ENCODE measurements at places on chromosomes 5 and 9. TPM values are rescaled to one million over a fixed set of nuclear protein-coding genes. Genes with fewer than 3 reads are reported as not detected.

Gene HAVCR2
- polyA plus RNA-seq: 12.0 TPM

Gene PDE6A
- 0.25 TPM for polyA plus RNA-seq

Gene EGFLAM
- 9.0 TPM for polyA plus RNA-seq

Gene FGF18
- 0.33 TPM for polyA plus RNA-seq

Gene CERCAM
- 27.3 TPM for polyA plus RNA-seq

Gene PCDHGC4
- 0.22 TPM for polyA plus RNA-seq

Gene CCL27
- 0.21 TPM for polyA plus RNA-seq

Gene KIAA0825
- polyA plus RNA-seq: 0.70 TPM

Gene MARCOL
- polyA plus RNA-seq: not detected

Gene OBP2B
- polyA plus RNA-seq: not detected

DNA sequence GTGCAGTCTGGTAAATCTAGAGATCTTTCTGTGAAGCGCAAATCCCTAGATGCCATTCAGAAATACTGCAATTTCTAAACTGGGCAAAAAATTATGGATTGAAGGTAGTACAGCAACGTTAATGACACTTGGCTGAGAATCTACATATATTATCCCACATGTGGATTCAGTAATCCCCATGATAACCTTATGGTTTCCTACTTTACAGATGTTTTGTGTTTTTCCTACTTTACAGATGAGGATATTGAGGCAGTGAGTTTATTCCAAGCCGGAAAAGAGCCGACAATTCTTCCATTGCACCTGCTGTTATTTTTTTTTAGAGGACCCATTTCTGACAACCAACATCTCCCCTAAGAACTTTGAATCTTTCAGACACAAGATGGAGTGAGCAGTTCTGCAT, 796.5 kb downstream of the CDH12 start:
- H3K4me3 ChIP-seq: no peak overlapping the region
- no peaks in the 10 kb centered on the region for H3K4me1 ChIP-seq
- no peak for DNase-seq
- H3K27me3 ChIP-seq: no peaks in the 10 kb centered on the region
- H3K27ac ChIP-seq: no peak overlapping the region

- DNase-seq: no peak
- no peaks in the 10 kb centered on the region for H3K4me1 ChIP-seq
- H3K27ac ChIP-seq: no peak overlapping the region
- no peak overlapping the region for H3K4me3 ChIP-seq
- no peaks in the 10 kb centered on the region for H3K36me3 ChIP-seq
- H3K27me3 ChIP-seq: no peaks in the 10 kb centered on the region
Observed at GRCh38 chr5:143782588-143783386, 29.2 kb upstream of the HMHB1 start.

DNA sequence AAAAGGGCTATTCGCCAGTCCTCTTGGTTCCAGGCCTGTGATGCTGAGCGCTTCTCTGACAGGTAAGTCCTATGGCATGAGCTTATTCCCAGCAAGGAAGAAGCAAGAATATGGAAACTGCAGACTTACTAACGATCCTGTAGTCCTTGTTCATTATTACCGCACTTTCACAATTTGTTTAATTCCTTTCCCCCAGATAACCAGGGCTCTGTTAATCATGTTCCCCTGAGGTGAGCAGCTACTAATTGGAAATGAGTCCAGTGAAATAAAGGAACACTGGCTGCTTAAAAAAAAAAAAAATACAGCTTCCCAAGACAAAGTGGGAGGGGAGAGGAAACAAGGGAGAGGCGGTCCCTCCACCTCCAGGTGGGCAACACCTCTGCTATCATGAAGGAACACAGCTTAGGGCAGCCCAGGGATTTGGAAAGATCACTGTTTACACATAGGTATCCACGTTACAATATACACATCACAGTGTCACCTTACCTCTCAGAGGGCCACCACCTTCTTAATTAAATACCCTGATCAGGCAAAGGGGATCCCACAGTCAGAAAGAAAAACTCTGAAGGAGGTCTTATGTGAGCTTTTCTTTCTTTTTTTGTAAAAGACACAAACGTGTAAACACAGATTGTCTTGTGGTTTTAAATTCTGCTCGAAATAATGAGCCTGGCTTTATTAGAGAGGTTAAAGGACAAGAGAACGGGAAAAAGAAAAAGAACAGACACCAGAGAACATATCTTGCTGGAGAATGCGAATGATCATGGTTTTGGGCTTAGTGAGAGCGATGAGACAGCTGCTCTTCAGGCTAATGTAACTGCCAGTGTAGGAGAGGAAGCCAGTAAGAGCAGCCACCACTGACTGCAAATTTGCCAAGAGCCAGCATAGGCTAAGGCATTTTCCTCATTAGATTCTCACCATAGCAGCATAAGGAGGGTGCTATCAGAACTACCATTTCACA, 258.6 kb downstream of the CRB2 start:
- H3K4me1 ChIP-seq: no peaks in the 10 kb centered on the region
- H3K4me3 ChIP-seq: no peak overlapping the region
- H3K36me3 ChIP-seq: no peaks in the 10 kb centered on the region
- H3K27me3 ChIP-seq: no peaks in the 10 kb centered on the region
- no peak overlapping the region for H3K27ac ChIP-seq

- H3K4me3 ChIP-seq: no peak overlapping the region
- no peaks in the 10 kb centered on the region for H3K27me3 ChIP-seq
- H3K27ac ChIP-seq: no peak overlapping the region
- no peak for DNase-seq
- no peaks in the 10 kb centered on the region for H3K4me1 ChIP-seq
Observed at GRCh38 chr9:108860354-108860753, 1.7 kb upstream of the ACTL7A start.

DNA sequence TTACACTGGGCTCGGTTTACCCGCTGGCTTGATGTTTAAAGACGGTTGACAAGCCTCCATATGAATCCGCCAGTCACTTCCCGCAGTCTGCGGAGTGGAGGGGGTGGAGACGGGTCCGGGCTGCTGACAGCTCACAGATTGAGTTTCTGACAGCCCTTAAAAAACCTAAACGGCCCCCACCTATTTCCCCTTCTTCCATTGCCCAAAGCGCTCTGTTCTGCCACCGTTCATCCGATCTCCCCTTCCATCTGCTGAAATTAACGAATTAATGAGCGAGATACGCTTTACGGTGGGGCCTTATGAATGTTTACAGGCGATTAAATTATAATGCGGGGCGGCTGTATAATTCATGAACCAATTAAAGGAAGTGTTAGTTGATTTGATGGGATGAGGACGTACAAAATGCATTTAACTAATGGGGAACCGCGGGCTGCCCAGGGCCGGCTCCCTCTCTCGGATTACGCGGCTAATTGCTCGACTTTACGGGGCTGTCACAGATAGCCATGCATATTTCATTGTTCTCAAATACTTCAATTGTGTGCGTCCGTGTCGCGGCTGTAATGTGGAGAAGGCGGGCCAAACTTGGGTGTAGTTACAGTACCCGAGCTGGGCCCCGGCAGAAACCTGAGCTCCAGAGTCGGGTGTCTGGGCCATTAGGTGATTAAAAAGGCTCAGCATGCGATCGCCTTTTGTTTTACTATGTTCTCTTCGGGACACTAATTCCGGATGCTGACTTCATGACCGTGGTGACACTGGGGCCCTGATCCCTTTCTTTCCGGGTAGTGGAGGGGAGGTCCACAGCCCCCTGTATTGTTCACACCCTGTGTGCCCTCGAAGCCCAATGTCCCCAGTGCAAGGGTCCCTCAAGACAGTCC, 74.9 kb downstream of the GTF3C4 start:
- H3K36me3 ChIP-seq: no peaks in the 10 kb centered on the region
- no peaks in the 10 kb centered on the region for H3K27me3 ChIP-seq
- H3K4me3 ChIP-seq: no peak overlapping the region
- no peak overlapping the region for H3K27ac ChIP-seq

GRCh38 chr5:3843706-3844105, 248.1 kb downstream of the IRX1 start:
- no peaks in the 10 kb centered on the region for H3K36me3 ChIP-seq
- no peak overlapping the region for H3K4me3 ChIP-seq
- no peaks in the 10 kb centered on the region for H3K4me1 ChIP-seq

GRCh38 chr5:6553972-6554371, 78.9 kb downstream of the NSUN2 start:
- no peaks in the 10 kb centered on the region for H3K27me3 ChIP-seq
- H3K4me1 ChIP-seq: no peaks in the 10 kb centered on the region
- no peak for DNase-seq
- H3K36me3 ChIP-seq: no peaks in the 10 kb centered on the region
- no peak overlapping the region for H3K4me3 ChIP-seq
- no peak overlapping the region for H3K27ac ChIP-seq

GRCh38 chr5:58300346-58300895, 159.5 kb downstream of the PLK2 start:
- DNase-seq: no peak
- H3K27me3 ChIP-seq: no peaks in the 10 kb centered on the region
- no peaks in the 10 kb centered on the region for H3K4me1 ChIP-seq
- H3K36me3 ChIP-seq: no peaks in the 10 kb centered on the region

- H3K4me3 ChIP-seq: no peak overlapping the region
- H3K27ac ChIP-seq: no peak overlapping the region
- H3K27me3 ChIP-seq: no peaks in the 10 kb centered on the region
- no peaks in the 10 kb centered on the region for H3K36me3 ChIP-seq
- DNase-seq: no peak
Observed at GRCh38 chr9:98550206-98550820, 158.4 kb downstream of the GABBR2 start.

- H3K27me3 ChIP-seq: no peaks in the 10 kb centered on the region
- H3K27ac ChIP-seq: no peak overlapping the region
- no peaks in the 10 kb centered on the region for H3K4me1 ChIP-seq
- H3K4me3 ChIP-seq: no peak overlapping the region
- no peak for DNase-seq
Observed at GRCh38 chr9:130990306-130990977, 18.5 kb upstream of the LAMC3 start.

DNA sequence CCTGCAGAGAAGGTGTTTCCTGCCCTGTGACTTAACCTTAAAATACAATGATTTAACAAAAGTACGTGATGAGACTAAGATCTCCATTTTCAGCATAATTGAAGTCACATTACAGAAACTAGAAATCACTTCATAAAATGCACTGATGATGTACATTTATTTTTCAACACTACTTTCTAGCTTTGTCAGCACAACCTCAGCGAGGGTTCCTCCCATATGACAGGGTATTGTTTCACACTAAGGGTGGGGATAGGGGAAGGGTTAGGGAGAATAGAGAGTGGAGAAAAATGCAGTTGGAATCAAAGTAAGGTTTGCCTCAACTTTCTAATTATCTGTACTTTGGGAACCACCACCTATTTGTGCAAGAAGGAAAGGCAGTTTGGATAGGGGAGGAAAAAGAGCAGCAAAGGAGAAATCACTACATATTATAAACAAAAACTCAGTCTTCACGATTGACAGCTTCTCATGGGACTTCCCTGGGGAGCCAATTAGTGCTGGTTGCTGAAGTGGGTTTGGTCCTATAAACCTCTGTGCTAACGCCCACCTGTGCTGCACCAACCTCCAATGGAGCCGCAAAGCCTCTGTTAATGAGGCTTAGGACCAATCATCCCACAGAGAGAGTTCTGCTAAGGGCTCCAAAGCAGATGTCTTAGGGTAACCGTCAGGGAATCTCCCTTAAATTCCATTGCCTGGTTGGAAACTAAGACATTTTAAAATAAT, 369.2 kb upstream of the PDE4D start:
- DNase-seq: no peak
- H3K36me3 ChIP-seq: no peaks in the 10 kb centered on the region
- H3K4me1 ChIP-seq: no peaks in the 10 kb centered on the region
- H3K4me3 ChIP-seq: no peak overlapping the region
- H3K27me3 ChIP-seq: no peaks in the 10 kb centered on the region

GRCh38 chr9:136719195-136719880, 7.0 kb downstream of the DIPK1B start:
- H3K36me3 ChIP-seq: no peaks in the 10 kb centered on the region
- H3K27me3 ChIP-seq: no peaks in the 10 kb centered on the region
- no peak overlapping the region for H3K27ac ChIP-seq

DNA sequence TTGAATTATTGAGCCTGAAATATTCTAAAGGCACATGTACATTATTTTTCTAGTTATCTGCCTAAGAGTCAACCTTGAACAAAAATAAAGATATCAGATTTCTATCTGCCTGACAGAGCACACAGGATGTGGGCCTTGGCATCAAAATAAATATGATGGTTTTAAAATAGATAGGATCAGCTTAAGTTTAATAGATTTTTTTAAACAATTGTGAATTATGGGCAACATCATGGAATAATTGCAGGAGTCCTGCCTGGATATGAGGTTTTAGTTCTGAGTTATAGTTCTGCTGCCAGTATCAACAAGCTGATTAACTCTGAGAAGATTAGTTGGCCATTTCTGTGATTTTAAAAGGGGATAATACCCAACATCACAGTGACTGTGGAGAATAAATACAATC, 107.0 kb upstream of the PCA3 start:
- H3K4me3 ChIP-seq: no peak overlapping the region
- no peaks in the 10 kb centered on the region for H3K27me3 ChIP-seq
- no peak overlapping the region for H3K27ac ChIP-seq
- no peak for DNase-seq
- H3K4me1 ChIP-seq: no peaks in the 10 kb centered on the region

DNA sequence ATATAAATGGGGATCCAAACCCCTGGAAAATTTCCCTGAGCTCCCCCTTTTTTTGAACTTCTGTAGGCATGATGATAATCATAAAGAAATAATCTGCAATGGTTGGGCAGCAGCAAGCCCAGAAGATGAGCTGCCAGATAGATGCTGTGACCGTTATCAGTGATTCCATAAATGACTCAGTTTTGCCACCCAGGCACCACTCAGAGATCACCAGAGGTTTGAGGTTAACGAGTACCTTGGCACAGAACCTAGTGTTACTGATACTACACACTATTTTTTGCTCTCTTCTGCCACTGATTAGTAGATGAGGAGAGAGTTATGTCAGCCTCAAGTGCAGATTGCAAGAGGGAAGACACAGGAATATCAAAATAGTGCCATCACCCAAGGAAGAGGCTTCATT, 199.3 kb upstream of the PTGER4 start:
- no peak overlapping the region for H3K27ac ChIP-seq
- no peak for DNase-seq
- no peak overlapping the region for H3K4me3 ChIP-seq
- H3K27me3 ChIP-seq: no peaks in the 10 kb centered on the region
- no peaks in the 10 kb centered on the region for H3K36me3 ChIP-seq

DNA sequence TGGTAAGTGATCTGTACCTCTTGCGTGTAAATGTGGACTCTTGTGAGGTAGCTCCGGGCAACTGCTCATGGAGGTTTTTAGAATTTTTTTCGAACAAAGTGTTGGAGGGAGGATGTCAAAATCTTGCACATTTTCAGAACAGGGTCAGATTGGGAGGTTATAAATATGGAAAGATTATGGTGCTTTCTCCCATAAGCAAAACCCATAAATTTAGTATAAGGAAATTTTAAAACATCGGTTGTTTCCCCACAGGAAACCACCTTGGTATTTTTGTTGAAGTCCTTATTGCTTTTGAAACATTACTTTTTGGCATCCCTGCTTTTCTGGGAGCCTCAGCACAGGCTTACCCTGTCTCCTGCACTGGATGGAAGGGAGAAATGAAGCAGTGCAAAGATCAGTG, 33.9 kb downstream of the PTTG1 start:
- no peaks in the 10 kb centered on the region for H3K27me3 ChIP-seq
- H3K4me3 ChIP-seq: no peak overlapping the region
- H3K36me3 ChIP-seq: no peaks in the 10 kb centered on the region
- no peak overlapping the region for H3K27ac ChIP-seq
- no peaks in the 10 kb centered on the region for H3K4me1 ChIP-seq
- no peak for DNase-seq

All from ovary (tissue), 10 donors.